NCI-H2171 (cell line): ENCODE measurements at places on chromosomes 5 and 9.

GRCh38 chr9:135592625-135593024 lies 31.1 kb downstream of the PAEP start:
- no peak for DNase-seq

GRCh38 chr5:160619381-160619780 lies 197.7 kb downstream of the PTTG1 start:
- DNase-seq: no peak

DNA sequence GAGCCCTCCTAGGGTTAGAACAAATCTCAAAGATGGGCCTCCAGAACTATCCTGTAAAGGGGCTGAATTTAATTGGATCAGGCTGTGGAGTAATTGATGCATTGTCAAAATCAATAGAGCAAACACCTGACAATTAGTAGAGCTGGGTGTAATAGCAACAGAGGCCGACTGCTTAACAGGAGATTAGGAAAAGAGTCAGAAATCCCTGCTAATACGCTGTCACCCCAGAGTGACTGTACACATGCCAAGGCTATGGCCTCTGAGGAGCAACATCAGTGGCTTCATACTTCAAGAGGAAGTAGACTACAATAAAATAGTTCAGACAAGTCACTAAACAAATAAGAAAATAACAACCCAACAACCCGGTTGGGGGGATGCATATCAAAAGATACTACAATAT lies 18.7 kb upstream of the GRPEL2 start:
- DNase-seq: no peak

DNA sequence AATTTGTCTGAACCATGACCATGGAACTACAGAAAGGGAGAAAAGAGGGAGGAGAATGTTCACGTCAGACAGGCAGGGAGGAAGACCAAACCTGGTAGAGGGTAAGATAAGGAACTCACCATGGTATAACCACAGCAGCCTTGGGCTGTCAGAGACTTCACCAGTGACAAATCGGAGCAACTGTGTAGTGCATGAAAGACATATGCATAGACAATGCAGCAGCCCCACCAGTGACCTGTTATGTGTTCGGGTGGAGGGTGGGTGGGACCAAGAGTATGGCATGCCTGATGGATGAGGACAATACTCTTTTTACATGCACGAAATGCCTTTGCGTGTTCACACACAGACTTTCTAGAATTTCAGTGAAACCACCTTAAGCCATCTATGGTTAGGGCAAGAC lies 221.8 kb upstream of the RASEF start:
- DNase-seq: no peak

DNA sequence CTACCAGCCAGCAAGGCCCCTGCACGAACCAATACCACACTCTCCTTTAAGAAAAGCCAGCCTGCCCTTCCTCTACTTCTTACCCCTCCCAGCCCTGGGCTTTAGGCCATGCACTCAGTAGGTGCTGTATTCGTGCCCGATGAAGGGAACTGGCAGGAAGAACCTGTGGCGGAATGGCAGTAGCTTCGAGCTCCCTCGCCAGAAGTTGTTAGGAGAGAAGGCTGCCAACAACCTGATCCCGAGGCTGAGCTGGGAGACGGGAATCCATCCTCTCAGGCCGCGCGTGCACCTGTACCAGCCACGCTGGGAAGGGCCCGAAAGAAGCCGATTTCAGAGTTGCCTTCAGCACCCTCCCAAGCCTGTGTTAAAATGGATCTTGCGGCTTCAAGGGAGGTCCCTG lies 45.3 kb upstream of the AKNA start:
- no peak for DNase-seq

GRCh38 chr5:152813526-152813925 lies 408.4 kb upstream of the NMUR2 start:
- DNase-seq: no peak

- no peak for DNase-seq
Measured at GRCh38 chr5:116297296-116297814, 212.5 kb downstream of the COMMD10 start.

- no peak for DNase-seq
Measured at GRCh38 chr5:180170106-180170809, 38.8 kb downstream of the RASGEF1C start.

DNA sequence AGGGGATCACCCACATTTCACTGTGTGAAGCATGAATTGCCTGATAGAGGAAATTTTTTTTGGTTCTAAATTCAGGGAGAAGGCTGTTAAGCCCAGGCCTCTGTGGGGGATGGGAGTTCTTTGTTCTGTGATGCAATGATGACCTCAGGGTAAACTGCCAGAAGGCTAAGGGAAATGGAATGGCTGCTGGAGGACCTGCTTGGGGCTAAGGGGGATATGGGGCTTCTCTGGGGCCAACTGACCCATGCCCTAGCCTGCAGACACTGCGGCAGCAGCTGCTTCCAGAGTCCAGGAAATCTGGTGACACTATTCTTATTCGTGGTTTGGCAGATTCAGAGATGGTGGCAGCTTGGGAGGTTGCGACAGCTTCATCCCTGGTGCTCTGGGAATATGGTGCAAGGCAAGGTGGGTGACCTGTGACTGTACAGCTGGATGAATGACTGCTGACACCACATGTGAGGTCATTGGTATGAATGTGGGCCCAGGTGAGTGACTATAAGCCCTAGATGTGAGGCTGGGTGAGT lies 30.3 kb downstream of the VCP start:
- no peak for DNase-seq

DNA sequence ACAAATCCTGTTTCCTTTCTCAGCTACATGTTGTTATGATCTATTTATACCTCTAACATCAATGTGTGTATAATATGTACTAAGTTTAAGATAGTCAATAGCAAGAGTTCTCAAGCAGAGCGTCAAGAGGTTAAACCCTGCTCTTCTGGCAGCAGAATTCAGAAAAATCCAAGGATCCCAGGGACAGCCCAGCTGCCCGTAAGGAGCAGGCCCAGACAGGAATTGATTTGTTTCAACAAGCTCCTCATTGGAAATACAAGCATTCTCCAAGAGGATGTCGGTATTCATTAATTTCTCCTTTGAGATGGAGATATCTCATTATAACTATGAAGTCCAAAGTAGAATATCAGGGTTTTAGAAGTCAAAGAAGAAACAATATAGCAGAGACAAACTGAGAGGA lies 14.9 kb downstream of the EFNA5 start:
- no peak for DNase-seq

DNA sequence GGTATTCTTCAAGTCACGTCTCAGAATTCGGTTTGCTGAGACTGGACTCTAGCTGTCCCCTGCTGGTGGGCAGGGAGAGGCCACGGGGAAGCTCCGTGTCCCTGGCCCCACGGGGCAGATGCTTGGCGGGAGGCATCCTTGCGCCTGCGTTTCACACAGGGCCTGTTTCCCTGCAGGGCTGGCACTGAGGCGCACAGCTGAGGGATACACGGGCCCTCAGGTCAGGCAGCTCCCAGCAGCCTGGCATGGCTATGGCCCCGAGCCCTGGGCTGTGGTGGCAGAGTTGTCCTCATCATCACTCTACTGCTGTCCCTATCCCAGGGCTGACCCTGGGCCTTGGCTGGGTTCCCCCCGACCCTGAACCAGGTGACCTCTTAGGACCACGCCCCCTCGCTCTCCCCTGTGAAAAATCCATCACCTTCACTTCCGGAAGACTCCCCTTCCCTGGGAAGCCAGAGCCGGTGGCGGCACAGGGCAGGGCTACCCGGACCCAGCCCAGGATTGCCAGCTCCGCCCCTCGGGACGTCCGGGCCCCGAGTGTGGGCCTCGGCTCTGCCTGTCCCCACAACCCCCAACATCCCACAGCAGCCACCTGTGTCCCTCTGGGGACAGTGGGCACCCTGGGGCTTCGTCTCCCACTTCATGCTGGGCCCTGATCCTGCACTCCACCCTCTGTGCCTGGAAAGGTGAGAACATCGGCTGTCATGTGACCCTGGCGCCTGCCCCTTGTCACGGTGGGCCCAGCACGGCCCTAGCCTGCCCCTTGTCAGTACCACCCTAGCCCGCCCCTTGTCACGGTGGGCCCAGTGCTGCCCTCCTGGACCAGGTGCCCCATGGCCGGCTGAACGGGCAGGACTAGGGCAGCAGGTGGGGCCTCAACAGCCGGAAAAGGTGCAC lies 5.0 kb downstream of the DPP7 start:
- no peak for DNase-seq

DNA sequence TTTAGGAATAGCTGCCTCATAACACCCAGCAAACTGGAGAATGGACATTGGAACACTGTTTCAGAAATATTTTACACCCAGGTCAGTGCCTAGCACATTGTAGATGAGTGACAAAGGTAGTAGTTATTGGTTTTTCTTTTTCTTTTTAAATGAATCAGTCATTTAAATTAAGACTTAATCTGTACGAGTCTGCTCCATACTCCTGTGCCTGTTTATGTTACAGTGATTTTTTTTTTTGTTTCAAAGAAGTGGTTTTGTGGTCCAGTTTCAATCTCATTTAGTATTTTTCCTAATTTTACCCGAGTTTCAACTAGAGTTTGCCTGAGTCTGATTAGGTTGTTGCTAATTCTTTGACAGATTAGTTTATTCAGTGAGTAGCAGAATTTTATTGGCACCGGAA lies 16.2 kb downstream of the LMNB1 start:
- DNase-seq: no peak

DNA sequence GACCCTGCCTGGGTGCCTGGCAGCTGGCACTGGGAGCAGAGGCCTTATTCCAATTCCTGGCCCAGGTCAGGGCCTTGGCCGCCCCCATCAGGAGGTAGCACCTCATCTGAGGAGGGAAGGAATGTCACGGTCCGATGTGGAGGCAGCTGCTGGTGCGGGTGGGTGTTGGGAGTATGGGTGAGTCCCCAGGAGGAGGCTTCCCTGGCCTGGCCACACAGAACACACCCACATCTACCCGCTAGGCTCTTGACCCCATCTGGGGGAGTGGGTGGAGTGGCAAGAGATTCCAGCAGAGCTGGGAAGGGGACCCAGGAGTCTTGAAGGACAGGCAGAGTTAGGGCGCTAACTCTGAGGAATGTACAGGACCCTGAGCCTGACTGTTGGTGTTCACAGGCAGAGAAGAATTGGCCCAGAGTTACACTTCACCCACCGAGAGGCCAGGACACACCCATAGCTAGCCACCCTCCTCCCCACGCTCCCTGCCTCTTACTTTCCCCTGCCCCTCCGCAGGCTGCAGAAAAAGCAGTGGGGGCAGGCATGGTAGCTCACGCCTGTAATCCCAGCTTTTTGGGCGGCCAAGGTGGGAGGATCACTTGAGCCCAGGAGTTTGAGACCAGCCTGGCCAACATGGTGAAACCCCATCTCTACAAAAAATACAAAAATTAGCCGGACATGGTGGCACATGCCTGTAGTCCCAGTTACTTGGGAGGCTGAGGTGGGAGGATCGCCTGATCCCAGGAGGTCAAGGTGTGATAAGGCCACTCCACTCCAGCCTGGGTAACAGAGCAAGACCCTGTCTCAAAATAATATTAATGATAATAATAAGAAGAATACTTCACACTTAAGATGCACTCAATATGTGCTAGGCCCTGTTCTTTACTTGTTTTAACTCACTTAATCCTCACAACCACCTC lies 6.0 kb downstream of the OLFML2A start:
- no peak for DNase-seq

DNA sequence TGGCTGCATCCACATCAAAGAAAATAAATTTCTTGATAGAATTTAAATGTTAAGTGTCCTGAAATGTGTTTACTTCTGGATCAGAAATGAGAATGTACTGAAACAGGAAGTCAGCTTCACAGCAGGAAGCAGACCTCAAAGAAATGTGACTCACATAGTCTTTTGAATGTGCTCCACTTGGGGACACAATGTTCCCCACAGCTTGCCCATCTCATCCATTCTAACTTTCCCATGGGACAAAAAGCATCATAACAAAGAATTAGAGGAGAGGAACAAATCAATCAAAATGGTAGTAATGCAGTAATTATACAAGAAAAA lies 85.7 kb downstream of the GRAMD2B start:
- no peak for DNase-seq

GRCh38 chr5:132747616-132748440 lies 602 bp downstream of the CCNI2 start:
- no peak for DNase-seq

- DNase-seq: no peak
Measured at GRCh38 chr9:34123682-34124081, 2.8 kb downstream of the DCAF12 start.

DNA sequence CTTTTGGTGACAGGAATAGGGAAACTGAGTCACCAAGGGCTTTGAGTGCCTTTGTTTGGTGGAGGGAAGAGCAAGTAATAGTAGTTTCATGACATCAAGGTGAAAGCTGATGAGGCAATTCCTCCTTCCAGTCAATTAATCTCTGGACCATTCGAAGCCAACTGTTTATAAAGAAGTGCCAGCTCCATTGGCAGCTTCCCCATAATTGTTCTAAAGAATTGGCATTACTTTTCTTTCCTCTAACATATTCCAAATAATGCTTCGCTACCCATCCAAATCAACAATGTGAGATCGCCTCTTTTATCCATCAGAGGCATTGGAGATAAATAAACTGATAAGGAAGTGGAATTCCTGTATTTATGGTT lies 132.4 kb downstream of the NPR3 start:
- DNase-seq: no peak

GRCh38 chr5:93721511-93721910 lies 19.9 kb downstream of the POU5F2 start:
- DNase-seq: no peak

DNA sequence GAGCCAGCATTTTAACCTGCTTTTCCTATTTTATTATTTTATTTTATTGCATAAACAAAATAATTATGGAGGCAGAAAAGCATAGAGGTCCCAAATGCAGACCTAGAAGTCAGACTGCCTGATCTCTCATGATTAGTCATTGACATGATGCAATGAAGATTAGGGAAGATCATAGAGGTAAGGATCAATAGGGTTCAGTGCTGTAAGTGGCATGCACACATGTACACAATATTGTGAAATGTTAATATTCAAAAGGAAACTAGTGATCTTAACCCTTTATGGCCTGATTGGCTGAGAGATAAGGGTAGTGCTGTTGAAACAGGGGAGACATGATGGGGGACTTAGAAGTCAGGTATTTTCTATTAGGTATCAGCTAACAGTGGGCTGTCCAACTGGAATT lies 1.1 kb upstream of the FRRS1L start:
- DNase-seq: no peak

DNA sequence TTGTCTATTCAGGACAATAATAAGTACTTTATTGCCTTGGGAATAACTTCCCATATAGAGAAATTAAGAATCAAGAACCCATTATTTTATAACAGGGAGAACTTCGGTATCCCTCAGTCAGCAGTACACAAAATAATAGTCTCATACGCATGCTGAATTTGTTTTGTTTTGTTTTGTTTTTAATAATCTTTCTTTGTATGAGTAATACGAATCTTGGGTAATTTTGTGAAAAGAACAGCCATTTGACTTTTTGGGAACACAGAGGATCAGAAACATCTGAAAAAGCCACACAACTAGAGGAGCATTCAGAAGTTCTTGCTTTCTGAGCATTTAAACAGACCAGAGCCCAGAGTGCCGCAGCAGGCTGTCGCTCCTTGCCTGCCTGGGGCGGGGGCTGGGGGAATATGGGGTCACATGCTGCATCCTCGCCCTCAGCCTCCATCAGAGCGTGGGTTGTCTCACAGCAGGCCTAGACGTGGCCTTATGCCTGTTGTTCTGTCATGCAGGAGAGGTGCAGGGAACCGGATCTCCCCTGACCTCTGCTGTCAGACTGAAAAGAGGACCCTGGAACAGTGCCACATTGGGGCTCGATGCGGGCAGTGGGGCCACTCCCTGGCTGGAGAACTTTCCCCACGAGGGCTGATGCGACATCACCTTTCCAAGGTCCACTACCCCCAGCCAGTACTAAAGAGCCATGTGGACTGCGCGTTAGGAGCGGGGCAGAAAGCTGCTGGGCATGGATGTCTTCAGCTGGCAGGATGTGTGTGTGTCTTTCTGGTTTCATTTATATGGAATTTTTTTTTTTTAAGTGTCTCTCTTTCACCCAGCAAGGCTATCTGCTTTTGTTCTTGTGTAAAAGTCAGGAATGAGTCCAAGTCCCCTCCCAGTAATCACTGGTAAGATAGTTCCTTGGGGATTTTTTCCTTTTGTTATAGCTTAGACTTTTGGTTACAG lies 133.4 kb upstream of the OTULINL start:
- DNase-seq: peak; percentile 37
